ENCODE measurements at places on chromosomes 12 and 14.

GRCh38 chr14:51663783-51664326 is 12.1 kb downstream of the FRMD6 start:
- no peak for DNase-seq

- DNase-seq: no peak
These were observed 6.2 kb upstream of the PLEKHH1 start for GRCh38 chr14:67526676-67527459.

DNA sequence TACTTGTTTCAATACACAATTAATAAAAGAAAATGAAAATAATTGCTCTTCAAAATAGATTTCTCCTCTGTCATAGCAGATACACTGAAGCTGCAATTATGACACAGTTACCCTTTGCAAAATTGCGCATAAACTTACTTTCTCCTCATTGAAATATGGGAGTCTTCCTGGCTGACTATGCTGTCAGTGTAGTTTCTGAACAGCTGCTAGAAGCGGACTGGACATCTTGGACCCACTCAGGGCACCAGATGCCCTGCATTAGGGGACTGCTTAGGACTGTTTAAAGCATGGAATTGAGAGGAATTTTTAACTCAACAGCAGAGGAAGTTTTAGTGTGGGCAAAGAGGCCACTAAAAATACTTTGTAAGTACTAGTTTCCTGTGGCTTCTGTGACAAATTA is 454.9 kb downstream of the ATP23 start:
- DNase-seq: no peak

DNA sequence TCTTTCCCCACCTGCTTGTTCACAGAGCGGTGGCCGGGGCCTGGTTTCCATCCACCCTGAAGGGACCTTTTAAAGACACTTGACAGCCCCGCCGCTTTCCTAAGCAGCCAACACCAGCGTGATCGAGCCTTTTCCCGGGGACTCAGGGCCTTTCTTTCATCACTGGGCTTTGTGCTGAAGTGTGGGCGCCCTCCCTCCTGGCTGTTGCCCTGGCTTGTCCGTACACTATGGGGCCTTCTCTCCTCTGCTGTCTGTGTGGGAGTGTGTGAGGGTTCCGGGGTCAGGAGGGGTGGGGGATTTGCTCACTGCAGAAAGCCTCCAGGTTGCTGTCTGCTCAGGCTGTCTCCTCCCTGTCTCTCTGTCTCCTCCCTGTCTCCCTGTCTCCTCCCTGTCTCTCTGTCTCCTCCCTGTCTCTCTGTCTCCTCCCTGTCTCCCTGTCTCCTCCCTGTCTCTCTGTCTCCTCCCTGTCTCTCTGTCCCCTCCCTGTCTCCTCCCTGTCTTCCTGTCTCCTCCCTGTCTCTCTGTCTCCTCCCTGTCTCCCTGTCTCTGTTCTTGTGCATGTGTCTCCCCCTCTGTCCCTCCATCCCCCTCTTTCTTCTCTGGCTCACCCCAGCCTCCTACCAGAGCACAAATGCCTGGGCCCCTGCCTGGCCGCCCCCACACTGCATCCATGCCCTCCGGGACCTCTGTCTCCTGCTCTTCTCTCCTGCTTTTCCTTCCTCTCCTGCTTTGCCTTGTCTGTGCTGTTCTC is 64.7 kb downstream of the CCDC92 start:
- DNase-seq: no peak

DNA sequence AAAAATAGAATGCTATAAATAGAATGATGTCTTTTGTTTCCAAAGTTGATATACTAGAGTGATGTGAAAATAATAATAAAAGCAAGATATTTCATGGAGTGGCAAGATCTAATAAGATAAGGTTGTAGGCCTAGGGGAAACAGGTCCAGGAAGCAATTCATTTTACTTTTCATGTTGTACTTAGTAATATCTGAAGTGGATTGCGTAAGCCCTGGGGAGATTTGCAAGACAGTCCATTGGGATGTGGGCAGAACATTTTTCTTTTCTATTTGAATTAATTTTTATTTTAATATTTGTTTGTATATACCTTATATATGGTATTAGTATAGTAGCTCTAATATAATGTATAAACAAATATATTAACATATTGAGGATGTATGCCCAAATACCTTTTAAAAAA is 7.5 kb downstream of the NUBPL start:
- no peak for DNase-seq

GRCh38 chr12:12008232-12008850 is 62.4 kb upstream of the BCL2L14 start:
- no peak for DNase-seq
